ENCODE measurements at places on chromosomes 13 and 19. TPM values are rescaled to one million over a fixed set of nuclear protein-coding genes. Genes with fewer than 3 reads are reported as not detected.

- DNase-seq, result no peak
- H3K27ac ChIP-seq, result no peak overlapping the region
- H3K36me3 ChIP-seq, result no peaks in the 10 kb centered on the region
- H3K27me3 ChIP-seq, result peaks cover 14% of the 10 kb centered on the region
- no peaks in the 10 kb centered on the region for H3K4me1 ChIP-seq
- peak overlapping the region; percentile 30 for H3K4me3 ChIP-seq
Observed at GRCh38 chr19:8148410-8149260, 757 bp downstream of the FBN3 start.

- H3K4me3 ChIP-seq, result no peak overlapping the region
- no peak overlapping the region for H3K27ac ChIP-seq
- no peaks in the 10 kb centered on the region for H3K4me1 ChIP-seq
- H3K27me3 ChIP-seq, result no peaks in the 10 kb centered on the region
Observed at GRCh38 chr13:92668157-92668556, 558.5 kb upstream of the GPC6 start.

GRCh38 chr13:94656176-94656575 lies 54.5 kb downstream of the GPR180 start:
- H3K4me1 ChIP-seq, result no peaks in the 10 kb centered on the region
- DNase-seq, result no peak

DNA sequence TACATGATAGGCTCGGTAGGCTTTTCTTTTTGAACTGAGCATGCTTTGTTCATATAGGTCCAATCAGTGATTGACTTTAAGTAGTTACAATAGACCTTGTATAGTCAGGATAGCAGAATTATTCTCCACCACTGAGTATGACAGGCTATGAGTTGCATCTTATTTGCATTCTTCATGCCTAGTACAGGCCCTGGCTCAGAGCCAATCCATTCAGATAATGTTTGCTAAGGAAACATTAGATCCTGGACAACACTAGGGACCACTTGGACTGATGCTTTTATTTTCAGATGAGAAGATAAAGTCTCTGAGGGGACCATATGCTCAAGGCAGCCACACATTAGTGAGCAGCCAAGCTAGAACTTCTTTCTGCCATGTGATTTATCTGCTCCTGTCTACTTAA lies 133.9 kb downstream of the KL start:
- H3K4me1 ChIP-seq, result peaks cover 5% of the 10 kb centered on the region
- H3K27ac ChIP-seq, result no peak overlapping the region
- no peaks in the 10 kb centered on the region for H3K27me3 ChIP-seq
- no peak for DNase-seq
- no peaks in the 10 kb centered on the region for H3K36me3 ChIP-seq

DNA sequence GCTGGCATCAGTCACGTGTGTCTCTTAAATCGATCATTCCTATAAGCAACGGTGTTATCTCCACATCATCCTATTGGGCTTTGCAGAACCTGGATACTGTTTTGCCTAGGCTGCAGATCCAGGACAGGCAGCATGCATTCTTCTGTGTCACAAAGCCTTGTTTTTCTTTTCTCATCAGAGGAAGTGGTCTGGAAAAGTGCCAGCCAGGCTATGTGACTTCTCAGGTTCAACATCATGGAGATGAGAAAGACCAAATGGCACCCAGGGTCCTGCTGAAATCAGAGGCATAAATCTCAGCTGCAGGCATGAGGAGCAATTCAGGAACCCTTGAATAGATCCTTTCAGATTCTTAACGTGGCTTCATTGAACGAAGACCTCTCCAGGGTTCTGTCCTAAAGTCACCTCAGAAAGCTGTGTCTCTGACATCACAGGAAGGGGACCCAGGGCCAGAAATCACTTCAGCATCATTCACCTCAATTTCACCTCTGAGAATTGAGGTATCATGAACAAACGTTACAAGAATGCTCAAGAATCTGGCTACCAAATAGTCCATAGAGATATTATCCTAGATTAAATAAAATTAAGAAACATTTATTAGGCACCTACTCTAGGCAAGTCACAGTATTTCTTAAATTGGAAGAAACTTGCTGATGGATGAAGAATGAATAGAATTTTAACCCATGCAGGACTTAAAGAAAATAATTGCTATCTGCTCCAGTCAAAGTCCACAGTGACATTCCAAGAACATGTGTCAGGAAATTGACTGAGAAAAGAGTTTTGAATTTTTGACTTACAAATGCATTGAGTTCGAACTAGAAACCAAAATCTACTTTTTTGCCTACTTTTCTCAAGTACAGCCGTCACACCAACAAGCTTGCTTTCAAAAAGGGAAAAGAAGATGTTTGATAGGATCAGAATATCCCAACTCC lies 124.1 kb downstream of the COG6 start:
- H3K4me3 ChIP-seq, result no peak overlapping the region
- no peaks in the 10 kb centered on the region for H3K36me3 ChIP-seq
- no peaks in the 10 kb centered on the region for H3K27me3 ChIP-seq
- H3K27ac ChIP-seq, result no peak overlapping the region

DNA sequence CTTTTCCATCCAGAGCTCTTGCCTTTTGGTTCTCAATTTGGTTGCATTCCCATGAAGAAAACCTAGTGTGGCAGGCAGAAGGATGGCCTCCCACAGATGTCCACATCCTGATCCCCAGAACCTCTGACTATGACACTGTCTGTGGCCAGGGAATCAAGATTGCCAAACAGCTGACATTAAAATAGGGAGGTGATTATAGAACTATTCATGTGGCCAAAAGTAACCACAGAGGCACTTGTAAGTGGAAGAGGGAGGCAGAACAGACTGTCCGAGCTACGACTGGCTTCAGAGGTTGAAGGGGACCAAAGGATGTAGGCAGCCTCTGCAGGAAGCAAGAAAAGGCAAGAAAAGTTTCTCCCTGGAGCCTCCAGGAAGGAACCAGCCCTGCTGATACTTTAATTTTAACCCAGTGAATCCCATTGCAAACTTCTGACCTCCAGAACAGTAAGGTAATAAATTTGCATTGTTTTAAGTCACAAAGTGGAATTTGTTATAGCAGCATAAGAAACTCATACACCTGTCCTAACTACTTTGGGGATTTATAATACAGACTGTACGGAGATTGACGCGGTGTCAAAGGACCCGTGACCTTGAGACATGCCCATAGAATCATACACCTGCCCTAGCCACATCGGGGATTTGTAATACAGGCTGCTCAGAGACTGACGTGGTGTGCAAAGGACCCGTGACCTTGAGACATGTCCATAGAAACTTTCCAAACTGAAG lies 106.5 kb downstream of the ATP11A start:
- no peak overlapping the region for H3K27ac ChIP-seq
- H3K36me3 ChIP-seq, result no peaks in the 10 kb centered on the region
- no peaks in the 10 kb centered on the region for H3K27me3 ChIP-seq
- no peak overlapping the region for H3K4me3 ChIP-seq
- no peaks in the 10 kb centered on the region for H3K4me1 ChIP-seq
- DNase-seq, result no peak

- no peak overlapping the region for H3K4me3 ChIP-seq
- H3K27me3 ChIP-seq, result no peaks in the 10 kb centered on the region
- DNase-seq, result no peak
- no peak overlapping the region for H3K27ac ChIP-seq
- no peaks in the 10 kb centered on the region for H3K36me3 ChIP-seq
- no peaks in the 10 kb centered on the region for H3K4me1 ChIP-seq
Observed at GRCh38 chr13:51043310-51043709, 67.8 kb downstream of the C13orf42 start.

DNA sequence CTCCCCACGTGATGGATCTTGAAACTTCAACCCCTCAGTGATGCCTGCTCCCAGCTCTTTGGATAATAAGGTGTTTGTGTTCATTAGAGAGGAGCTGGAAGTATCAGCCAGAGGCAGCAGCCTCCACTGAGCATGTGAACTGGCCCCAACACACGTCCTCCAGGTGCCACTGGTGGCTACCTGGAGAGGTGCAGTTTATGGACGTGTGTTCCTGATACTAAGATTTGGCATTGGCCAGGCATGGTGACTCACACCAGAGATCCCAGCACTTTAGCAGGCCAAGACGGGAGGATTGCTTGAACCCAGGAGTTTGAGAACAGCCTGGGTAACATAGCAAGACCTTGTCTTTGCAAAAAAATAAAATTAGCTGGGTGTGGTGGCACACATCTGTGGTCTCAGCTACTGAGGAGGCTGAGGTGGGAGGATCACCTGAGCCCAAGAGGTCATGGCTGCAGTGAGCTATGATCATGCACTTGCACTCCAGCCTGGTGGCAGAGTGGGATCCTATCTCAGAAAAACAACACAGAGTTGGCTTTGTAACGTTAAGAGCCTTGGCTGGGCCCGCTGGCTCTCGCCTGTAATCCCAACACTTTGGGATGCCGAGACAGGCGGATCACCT lies 34.4 kb downstream of the SLC25A42 start:
- H3K36me3 ChIP-seq, result peaks cover 54% of the 10 kb centered on the region
- no peaks in the 10 kb centered on the region for H3K27me3 ChIP-seq
- H3K27ac ChIP-seq, result no peak overlapping the region
- H3K4me3 ChIP-seq, result no peak overlapping the region
- no peak for DNase-seq

GRCh38 chr13:80840316-80840976 lies 499.5 kb upstream of the SPRY2 start:
- H3K36me3 ChIP-seq, result no peaks in the 10 kb centered on the region
- no peaks in the 10 kb centered on the region for H3K27me3 ChIP-seq
- H3K4me1 ChIP-seq, result no peaks in the 10 kb centered on the region
- H3K4me3 ChIP-seq, result no peak overlapping the region
- DNase-seq, result no peak
- H3K27ac ChIP-seq, result no peak overlapping the region

GRCh38 chr13:43030548-43030947 lies 7.2 kb downstream of the DNAJC15 start:
- H3K36me3 ChIP-seq, result no peaks in the 10 kb centered on the region
- no peak overlapping the region for H3K4me3 ChIP-seq
- no peaks in the 10 kb centered on the region for H3K4me1 ChIP-seq

DNA sequence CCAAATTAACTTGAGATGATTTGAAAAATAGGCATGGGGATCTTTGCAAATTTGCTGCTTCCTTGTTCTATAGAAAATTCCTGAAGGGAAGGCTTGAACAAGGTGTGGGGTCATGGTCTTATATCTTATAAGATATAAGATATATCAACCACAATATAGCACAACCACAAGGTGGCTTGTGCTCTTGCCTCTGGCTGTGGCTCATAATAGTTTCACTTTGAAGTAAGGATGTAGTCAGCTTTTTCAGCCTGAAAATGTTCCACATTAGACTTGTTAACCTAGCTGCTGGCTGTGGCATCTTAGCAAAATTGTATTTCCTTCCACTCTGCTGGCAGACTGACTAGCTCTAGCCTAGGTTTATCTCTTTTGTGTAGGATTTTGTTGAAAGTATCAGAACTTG lies 169.7 kb downstream of the KLF5 start:
- H3K27me3 ChIP-seq, result no peaks in the 10 kb centered on the region
- no peak for DNase-seq
- no peaks in the 10 kb centered on the region for H3K36me3 ChIP-seq
- no peak overlapping the region for H3K27ac ChIP-seq
- no peaks in the 10 kb centered on the region for H3K4me1 ChIP-seq

DNA sequence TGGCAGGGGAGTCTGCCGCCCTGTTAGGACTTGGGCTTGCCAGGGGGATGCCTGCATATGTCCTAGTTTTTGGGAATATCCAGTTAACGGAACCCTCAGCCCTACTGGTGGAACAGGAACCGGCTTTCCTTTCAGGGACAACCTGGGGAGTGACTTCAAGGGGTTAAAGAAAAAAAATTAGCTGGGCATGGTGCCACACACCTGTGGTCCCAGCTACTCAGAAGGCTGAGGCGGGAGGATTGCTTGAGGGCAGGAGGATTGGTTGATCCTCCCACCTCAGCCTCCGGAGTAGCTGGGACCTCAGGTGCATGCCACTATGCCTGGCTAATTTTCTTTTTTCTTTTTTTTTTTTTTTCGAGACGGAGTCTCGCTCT lies 22.5 kb downstream of the LDLR start:
- no peaks in the 10 kb centered on the region for H3K27me3 ChIP-seq
- H3K27ac ChIP-seq, result no peak overlapping the region
- no peak for DNase-seq
- no peak overlapping the region for H3K4me3 ChIP-seq

GRCh38 chr19:5068233-5069072 lies 99.5 kb downstream of the KDM4B start:
- no peak overlapping the region for H3K27ac ChIP-seq
- peaks cover 12% of the 10 kb centered on the region for H3K36me3 ChIP-seq
- no peak for DNase-seq
- H3K4me3 ChIP-seq, result no peak overlapping the region

- H3K27me3 ChIP-seq, result no peaks in the 10 kb centered on the region
- no peaks in the 10 kb centered on the region for H3K4me1 ChIP-seq
- no peak for DNase-seq
- H3K27ac ChIP-seq, result no peak overlapping the region
- no peak overlapping the region for H3K4me3 ChIP-seq
Observed at GRCh38 chr13:114275304-114275703, 6.1 kb upstream of the UPF3A start.

DNA sequence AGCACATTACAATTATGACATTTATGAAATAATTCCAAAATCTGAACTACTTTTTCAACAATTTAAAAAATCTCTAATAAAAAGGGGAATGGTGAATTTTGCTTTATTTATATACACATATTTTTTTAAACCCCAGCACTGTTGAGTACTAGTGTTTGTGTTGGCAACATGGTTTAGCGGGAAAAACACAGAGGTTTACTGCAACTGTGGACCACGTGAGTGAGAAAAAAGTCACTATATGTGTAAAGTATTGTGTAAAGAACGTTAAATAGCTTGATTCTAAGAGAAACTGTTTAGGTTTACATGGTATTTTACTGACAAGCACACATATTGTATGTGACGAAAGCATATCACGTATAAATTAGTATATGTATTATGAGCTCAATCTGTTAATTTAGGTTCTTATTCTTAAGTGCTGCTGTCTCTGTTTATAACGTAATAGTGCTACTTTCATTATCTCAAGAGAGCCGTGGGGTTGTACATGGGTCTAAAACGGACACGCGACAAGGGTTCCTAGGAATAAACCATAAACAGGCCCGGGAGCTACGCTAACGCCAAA lies 617 bp downstream of the SKA3 start:
- H3K4me1 ChIP-seq, result peaks cover 17% of the 10 kb centered on the region
- no peaks in the 10 kb centered on the region for H3K27me3 ChIP-seq
- H3K36me3 ChIP-seq, result no peaks in the 10 kb centered on the region
- peak overlapping the region; percentile 98 for H3K27ac ChIP-seq
- DNase-seq, result no peak
- H3K4me3 ChIP-seq, result peak overlapping the region; percentile 100

DNA sequence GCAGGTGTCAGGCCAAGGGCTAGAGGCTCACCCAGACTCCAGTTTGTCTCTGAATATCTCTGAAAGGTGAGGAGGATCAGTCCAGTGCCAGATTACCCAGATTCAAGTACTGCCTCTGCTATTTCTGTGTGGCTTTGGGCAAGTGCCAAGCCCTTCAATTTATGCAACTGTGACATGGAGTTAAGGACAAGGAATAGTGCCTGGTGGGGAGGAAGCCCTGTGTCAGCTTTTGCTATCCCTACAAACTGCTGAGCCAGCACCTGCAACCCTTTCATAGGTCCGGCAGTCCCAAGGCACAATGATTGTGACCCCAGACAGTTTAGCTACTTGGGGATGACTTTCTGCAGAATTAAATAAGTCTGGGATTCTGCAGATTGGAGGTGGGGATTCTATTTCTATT lies 123.0 kb downstream of the KL start:
- peak; percentile 56 for DNase-seq
- peaks cover 37% of the 10 kb centered on the region for H3K4me1 ChIP-seq
- peaks cover 5% of the 10 kb centered on the region for H3K36me3 ChIP-seq
- H3K27me3 ChIP-seq, result no peaks in the 10 kb centered on the region

The PTPRS gene
- 22.9 TPM for total RNA-seq

The SHISA7 gene
- total RNA-seq, result not detected

The C13orf46 gene
- 2.5 TPM for total RNA-seq

The ZNF439 gene
- 0.34 TPM for total RNA-seq
